ENCODE measurements at places on chromosomes 16 and 17.

DNA sequence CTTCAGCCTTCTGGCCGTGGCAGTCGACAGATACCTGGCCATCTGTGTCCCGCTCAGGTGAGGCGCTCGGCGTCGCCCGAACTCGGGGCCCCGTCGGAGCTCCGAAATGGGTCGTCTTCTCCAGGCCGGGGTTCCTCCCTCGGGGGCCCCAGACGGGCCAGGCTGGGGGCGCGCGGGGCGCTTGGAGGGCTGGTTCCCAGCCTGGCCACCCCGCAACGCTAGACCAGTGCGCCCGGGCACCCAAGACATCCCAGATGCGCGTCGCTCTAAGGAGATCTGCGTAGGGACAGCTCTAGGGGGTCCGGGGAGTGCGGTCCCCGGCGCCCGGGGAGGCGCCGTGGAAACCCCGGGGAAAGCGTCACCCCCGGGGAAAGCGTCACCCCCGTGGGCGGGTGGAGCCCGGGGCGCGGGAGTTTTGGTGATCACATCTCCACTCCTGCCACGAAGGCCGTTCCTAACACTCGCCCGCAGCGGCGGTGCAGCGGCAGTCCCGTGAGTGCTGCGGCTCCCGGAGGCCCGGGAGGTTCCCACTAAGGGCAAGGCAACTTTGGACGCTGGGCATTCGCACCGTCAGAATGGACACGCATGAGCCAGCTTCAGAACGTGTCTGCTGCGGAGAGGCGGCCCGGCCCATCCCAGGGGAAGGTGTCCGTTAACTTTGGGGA lies 729 bp downstream of the ADORA2B start:
- DNase-seq = no peak

GRCh38 chr16:10751291-10751697 lies 7.7 kb downstream of the NUBP1 start:
- no peak for DNase-seq

- DNase-seq = no peak
Measured at GRCh38 chr17:9728005-9728404, 63.4 kb downstream of the DHRS7C start.

DNA sequence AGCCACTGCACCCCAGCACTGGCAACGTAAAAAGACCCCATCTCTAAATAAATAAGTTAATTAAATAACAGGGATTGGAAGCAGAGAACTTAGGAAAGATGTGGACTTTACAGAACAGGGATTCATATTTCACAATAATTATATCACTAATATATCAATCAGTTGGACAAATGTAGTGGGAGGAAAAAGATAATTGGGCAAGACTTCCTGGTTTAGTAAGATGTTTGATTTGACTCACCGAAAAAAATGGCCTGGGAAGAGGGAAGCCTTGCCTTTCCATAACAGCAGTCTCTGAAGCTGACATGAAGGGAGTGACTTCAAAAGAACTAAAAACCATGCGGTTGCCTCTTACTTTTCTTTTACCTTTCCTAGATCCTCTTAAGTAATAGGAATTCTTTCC lies 15.2 kb upstream of the C17orf78 start:
- DNase-seq = no peak

DNA sequence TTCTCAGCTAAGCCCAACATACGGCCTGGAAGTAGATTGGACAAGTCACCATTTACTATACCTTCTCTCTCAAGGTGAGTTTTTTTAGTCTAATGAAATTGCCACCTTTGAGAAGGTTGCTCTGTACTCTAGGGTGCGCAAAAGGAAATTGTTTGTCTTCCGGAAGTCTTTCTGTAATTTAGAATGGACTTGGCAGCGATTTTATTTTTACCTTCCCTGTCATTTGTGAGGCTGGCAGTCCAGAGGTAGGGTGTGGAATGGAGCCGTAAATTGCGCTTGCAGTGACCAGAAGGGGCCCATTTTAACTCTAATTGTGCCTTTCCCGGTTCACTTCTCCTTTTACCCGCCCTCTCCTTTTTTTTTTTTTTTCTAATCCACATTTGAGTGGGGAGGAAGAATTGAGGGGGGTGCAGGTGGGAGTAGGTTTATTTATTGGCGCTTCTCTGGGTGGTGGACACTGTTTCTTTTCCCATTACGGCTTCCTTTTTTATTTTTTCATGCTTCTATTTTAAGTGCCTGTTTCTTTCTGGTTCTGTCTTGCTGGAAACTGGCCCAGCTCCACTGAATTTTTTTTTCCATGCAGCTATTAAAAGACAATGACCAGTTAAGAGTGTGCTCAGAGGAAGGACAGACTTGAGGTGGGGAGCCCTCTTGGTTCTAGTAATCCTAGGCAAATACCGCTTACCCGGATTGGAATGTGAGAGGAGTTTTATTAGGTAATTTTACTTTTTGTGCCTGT lies 89.7 kb upstream of the CLEC18A start:
- DNase-seq = peak; percentile 36

DNA sequence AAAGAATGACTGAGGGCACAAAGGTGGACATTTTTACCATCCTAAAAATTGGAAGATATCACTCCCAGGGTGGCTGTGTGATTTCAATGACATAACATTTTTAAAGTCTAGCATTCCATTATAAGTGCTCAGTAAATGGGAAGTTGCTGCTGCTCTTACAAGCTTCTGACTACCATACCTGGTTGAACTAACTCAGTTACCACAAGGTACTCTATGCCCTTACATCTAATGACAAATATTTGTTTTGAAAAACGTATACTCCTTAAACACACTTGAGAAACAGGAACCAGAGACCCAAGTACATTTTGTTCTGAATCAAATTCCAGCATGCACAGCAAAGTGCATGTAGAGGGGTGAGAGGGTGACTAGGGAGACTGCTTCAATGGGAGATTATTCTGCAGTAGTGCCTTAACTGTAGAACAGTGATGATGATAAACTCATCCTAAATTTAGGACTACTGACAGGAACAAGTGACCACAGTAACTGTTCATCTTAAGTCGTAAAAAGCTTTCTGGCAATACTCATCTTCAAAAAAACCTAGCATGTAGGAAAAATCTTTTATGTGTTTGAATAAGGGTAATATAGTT lies 83.5 kb downstream of the KANSL1 start:
- no peak for DNase-seq

DNA sequence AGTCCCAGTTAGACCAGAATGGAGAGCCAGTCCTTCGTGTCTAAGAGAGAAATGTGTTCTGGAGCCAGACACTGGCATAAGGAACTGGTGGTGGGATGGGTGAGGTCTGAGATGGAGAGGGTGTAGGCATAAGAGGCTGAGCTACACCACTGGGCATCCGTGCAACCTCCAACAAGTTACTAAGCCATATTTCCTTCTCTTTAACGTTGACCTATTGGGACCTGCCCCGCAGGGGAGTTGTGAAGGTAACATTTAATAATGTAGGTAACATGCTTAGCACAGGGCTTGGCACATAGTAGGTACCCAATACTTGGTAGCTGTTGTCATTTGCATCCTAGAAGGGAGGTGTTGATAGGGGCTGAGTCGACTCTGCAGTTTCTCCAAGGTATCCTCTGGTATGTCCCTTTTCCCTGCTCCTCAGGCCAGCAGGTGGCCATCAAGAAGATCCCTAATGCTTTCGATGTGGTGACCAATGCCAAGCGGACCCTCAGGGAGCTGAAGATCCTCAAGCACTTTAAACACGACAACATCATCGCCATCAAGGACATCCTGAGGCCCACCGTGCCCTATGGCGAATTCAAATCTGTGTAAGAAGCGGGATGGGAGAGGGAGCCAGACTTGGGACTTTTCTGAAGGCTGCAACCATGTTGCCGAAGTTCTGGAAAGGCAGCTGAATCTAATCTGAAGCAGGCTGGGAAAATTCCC lies 1.2 kb downstream of the MAPK7 start:
- DNase-seq = no peak

GRCh38 chr16:17798716-17799115 lies 328.0 kb upstream of the XYLT1 start:
- no peak for DNase-seq

DNA sequence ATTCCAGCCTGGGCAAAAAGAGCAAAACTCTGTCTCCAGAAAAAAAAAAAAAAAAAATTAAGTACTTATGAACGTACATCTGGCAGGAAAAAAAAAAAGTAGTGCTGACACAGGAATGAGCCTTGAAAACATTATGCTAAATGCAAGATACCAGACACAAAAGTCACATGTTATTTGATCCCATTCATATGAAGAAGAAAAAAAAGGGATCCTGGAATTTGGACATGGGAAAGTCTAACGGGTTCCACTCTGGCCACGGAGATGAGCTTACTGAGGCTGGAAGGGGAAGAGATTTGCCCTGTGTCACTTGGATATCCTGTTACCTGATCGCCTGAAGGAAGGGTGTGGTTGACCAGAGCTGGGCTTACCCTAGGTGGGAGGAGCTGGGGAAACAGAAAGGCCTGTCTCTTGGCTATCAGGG lies 251.9 kb downstream of the PARN start:
- DNase-seq = no peak

GRCh38 chr16:47519037-47519436 lies 57.9 kb downstream of the PHKB start:
- no peak for DNase-seq

DNA sequence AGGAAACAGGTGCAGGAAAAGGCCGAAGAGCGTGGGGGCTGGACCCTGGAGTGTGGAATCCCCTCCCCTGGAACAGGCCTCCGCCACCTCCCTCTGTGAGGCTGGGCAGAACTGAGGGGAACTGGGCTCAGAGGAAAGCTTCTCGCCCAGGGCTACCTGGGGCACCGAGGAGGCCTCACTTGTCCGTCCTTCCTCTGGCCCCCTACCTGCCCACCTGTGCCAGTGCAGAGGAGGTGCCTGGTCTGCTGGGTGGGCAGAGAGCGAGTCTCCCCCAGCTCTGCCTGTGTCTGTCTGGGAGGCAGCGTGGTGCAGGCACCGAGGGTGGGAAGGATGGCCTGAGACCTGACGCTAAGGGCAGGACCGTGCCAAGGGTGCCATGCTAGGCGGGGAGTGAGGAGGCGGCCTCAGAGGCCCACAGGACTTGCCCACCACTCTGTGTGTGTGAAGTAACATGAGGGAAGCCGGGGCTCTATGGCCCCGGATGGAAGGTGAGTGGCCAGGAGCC lies 42.2 kb downstream of the ZFPM1 start:
- no peak for DNase-seq

GRCh38 chr17:50053654-50053960 lies 2.3 kb upstream of the ITGA3 start:
- DNase-seq = no peak

GRCh38 chr17:79778504-79779083 lies 646 bp downstream of the CBX2 start:
- no peak for DNase-seq

GRCh38 chr17:81097134-81097942 lies 62.4 kb downstream of the BAIAP2 start:
- DNase-seq = peak; percentile 85

GRCh38 chr17:20991276-20992037 lies 51.4 kb downstream of the USP22 start:
- no peak for DNase-seq

DNA sequence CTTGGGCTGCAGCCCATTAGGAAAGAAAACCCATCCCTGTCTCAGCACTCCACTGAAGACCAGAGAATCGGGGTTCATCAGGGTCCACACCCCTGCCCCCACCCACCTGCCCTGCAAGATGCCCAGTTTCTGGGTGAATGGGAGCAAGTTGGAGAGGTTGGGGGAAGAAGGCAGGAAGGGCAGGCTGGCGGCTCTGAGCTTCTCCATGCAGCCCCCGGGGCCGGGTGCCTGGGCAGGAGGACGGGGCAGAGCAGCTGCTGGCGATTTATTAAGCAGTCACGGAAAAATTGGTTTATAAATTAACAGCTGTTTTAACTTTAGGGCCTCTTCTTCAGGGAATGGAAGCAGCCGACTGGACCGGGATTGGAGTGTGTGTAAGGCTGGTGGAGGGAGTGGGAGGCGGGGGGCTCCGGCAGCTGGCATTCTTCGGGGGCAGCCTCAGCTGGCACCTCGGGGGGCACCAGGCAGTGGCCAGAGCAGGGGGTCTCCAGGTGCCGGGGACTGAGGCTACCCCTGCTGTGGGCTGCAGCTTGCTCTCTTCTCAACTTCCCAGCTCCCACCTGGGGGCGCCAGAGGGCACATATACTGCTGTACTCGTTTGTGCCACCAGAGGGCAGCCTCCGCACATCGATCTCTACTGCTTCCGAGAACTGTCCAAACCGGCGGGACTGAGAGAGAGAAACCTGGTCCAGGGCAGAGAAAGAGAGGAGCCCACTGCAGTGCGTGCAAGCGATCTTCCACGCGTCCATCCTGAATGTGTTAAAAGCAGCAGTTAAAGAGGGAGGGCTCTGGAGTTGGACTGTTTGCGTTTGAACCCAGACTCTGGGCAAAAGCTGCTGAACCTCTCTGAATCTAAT lies 5.0 kb upstream of the PPP1R1B start:
- peak; percentile 90 for DNase-seq

DNA sequence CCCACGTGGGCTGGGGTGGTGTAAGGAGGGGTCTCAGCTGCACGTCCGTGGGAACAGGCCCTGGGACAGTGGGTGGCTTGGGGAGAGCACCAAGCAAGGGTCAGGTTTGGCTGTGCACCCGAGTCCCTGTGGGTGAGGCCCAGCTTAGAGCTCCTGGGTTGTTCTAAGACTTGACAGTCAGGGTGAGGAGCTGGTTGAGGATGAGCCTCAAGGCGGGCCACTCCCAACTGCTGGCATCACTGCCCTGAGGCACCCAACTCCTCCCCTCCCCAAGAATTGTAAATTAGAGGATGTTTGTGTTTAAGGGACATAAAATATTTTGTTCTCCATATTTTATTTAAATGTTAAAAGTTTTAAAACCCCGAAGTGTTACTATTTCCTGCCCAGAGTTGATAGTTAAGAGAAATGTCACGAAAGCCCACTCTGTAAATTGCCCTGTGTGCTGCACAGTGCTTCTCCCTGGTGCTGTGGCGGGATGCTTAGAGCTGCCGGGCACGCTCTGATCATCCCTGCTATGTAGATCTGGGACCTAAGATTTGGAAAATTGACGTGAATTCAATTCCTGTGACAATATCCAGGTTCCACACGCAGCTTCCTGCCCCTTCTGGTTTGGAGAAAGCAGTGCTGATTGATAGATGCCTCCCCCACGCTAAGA lies 15.9 kb downstream of the ZC3H18 start:
- no peak for DNase-seq

DNA sequence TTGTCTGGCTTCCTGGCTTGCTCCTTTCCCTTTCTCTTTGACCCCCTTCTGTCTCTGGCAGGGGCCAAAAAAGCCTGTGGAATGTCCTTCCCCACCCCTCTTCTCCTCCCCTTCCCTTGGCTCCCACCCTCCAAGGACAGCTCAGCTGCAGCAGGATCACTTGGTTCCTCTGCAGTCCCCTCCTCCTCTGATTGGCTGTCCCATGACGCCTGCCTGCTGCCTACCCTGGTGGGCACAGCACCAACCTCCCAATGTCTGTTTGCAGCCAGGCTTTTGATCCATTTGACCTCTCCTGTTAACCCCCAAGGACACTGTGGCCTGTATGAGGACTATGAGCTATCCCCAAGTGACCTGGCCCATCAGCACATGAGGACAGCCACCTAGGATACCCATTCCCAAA lies 14.8 kb upstream of the MTMR4 start:
- no peak for DNase-seq

DNA sequence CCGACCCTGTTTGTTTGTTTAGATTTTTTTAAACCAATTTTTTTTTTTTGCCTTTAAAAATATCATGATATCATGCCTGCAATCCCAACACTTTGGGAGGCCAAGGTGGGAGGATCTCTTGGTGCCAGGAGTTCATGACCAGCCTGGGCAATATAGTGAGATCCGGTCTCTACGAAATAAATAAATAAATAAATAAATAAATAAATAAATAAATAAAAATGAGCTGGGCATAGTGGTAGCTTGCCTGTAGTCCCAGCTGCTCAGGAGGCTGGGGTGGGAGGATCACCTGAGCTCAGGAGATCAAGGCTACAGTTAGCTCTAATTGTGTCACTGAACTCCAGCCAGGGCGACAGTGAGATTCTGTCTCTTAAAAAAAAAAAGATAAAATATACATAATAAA lies 8.1 kb upstream of the IGF2BP1 start:
- DNase-seq = no peak

- no peak for DNase-seq
Measured at GRCh38 chr17:50074227-50074626, 18.3 kb downstream of the ITGA3 start.
